Stimulated activated CD4-positive, alpha-beta T cell treated with anti-CD3 and anti-CD28 coated beads, Interleukin-1b, Interleukin-23, amount 100 ng/mL, for 1 hour (primary cell): ENCODE measurements at places on chromosomes 12 and 14.

DNA sequence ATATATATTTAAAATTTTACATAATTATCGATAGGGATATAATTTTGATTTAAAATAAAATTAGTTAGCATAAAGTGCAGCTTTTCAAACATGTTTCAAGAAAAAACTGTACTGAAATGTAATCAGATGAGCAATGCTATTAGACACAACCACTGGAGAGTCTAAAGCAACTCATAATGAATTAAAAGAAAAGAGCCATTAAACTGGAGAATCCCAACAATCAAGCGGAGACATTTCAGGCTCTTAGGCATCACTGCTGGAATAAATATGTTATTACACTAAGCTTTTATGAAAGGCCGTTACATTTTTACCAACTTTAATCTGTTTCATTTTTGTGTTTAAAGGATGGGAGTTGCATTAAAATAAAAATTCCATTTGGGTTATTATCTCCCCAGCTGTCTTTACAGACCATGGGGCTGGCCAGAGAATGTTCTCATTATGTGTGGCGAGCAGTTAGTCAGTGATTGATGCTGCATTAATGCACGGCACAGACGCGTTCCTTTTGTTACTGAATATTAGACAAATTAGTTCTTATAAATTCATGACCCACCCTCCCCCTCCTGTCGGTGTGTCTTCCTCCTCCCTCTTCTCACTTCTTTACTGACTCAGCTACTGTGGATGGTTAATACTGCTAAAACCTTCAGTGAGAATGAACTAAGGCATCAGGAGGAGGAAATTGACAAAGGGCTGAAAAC lies 156.8 kb downstream of the PDZRN4 start:
- DNase-seq = no peak

DNA sequence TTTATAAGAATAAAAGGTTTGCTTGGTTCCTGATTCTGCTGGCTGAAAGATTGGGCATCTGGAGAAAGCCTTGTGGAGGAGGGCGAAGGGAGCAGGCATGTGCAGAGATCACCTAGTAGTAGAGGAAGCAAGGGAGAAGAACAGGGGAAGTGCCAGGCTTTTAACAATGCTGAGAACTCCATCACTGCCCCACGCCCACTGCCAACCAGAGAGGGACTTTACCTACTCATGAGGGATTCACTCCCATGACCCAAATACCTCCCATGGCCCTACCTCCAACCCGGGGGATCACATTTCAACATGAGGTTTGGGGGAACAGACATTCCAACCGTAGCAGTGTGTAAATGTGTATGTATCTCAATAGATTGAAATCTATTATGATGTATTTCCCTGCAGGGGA lies 360.3 kb downstream of the GLT1D1 start:
- no peak for DNase-seq

DNA sequence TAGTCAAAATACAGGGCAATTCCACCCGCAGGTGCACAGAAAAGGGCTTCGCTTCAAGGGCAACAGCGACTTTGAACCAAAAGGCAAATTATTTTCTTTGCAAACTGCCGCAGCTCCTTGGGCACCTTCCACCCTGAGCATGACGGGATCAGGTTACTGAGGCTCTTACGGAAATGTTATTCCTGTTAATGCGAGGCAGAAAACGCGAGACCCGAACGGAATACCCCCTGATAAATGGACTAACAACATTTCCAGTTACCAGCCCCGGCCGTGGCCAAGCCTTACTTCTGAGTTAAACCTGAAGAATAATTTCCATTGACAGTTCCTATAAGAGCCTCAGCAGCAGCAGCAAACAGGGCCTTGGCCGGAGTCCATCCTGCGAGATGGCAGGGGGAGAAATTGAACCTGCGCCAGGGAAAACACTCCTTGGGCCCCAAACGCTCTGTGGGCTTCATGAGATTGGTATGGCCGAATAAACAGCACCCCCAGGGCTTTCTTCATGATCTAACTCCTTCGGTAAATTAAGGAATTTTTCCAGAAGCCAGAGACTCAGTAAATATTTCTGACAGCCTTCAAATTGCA lies 70.0 kb upstream of the DICER1 start:
- no peak for DNase-seq

DNA sequence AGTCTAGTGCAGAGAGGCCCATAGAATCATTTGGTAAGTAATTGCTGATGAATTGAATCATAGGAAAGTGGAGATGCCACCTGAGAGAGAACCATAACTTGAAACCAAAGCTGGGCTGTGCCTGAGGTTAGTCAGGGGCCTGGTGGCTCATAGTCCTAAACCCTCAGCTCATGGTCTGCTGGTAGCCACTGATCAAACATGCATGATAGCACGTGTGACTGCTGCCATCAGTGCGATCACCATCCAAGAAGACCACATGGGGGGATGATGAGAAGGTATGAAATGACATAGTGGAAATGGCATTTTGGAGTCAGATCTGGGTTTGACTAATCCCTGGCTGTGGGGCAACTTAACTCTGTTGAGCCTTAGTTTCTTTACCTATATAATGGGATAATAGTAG lies 190.5 kb downstream of the CACNA1C start:
- no peak for DNase-seq

DNA sequence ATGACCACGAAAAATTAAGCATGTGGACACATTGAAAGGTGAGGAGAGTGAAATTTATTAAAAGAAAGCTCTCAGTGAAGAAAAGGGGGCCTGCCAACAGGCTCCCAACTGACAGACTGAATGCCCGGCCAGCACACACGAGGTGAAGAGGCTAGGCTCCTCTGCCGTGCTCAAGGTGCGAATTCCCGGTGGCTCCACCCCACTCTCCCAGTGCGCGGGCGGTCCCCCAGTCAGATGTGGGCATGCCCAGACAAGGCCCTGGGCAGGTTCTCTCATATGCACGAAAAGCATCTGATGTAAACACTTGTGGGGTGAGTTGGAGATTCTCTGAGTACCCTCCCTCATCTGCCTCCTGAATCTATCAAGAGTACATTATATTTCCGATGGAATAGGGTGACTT lies 48.5 kb upstream of the OSBPL8 start:
- no peak for DNase-seq

GRCh38 chr14:83483063-83483462 lies 1949.4 kb upstream of the SEL1L start:
- no peak for DNase-seq

GRCh38 chr12:117342682-117343081 lies 18.7 kb downstream of the NOS1 start:
- no peak for DNase-seq

GRCh38 chr12:75954749-75955148 lies 76.8 kb downstream of the PHLDA1 start:
- DNase-seq = no peak

GRCh38 chr14:68526512-68527091 lies 266.3 kb downstream of the ZFP36L1 start:
- DNase-seq = no peak

- no peak for DNase-seq
Measured at GRCh38 chr12:7131502-7131866, 1.3 kb downstream of the CLSTN3 start.

GRCh38 chr14:61560323-61560722 lies 135.0 kb upstream of the HIF1A start:
- DNase-seq = no peak

GRCh38 chr14:91252871-91253794 lies 8.6 kb upstream of the GPR68 start:
- DNase-seq = no peak

GRCh38 chr14:105952826-105953225 lies 426.4 kb downstream of the TMEM121 start:
- DNase-seq = no peak

- DNase-seq = peak; percentile 36
Measured at GRCh38 chr12:642633-643474, 20.4 kb downstream of the NINJ2 start.

GRCh38 chr12:45409966-45410365 lies 194.1 kb downstream of the ANO6 start:
- DNase-seq = no peak

- no peak for DNase-seq
Measured at GRCh38 chr12:25518512-25518911, 34.6 kb downstream of the LMNTD1 start.

DNA sequence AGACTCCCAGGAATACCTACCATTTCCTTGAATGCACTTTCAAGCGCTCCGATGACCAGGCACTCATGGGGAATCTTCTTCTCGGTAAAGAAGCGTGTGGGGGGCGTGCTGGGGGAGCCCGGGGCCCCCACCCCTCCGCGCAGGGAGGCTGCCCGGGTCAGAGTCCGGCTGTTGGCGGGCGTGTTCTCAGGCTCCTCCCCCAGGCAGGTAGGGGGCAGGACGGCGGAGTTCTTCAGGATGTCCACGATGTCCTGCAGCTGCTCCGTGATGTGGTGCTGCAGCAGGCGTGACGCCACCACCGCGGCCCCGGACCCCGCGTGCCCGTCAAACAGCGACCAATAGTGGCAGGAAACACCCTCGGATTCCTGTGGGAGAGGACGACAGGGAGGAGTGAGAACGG lies 133.2 kb downstream of the PPM1H start:
- no peak for DNase-seq

DNA sequence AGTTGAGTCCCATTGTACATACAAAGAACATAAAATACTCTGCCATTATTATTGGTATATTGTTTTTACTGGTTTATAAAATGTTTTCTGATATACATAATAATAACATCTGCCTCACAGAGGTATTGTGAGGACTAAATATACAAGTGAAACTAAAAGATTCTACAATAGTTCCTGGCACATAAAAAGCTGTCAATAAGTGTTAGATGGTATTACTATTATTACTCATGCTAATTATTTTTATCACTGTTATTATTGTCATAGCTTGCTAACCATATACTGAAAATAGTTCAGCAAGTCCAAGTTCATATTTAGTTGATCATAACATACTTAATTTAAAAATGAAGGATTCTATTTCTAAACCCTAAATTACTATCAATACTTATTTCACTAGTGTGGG lies 34.4 kb downstream of the BTG1 start:
- no peak for DNase-seq

- DNase-seq = no peak
Measured at GRCh38 chr12:55065535-55065934, 45.8 kb downstream of the NEUROD4 start.

DNA sequence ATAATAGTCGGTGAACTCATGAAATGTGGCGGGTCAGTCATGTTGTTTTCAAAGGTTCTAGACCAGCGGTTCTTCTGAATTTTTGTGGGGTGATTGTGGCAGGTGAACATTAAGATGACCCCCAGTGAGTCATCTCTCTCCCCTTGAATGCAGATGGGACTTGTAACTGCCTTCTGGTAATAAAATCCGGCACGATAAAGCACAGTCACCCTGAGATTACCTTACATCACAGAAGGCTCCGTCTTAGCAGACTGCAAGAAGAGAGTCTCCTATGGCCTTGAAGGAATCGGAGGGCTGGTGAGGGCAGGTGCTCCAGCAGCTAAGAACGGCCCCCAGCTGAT lies 189.6 kb downstream of the FOXN3 start:
- no peak for DNase-seq

- no peak for DNase-seq
Measured at GRCh38 chr14:75989134-75989533, 3.6 kb downstream of the IFT43 start.

- DNase-seq = no peak
Measured at GRCh38 chr14:89616425-89616824, 199.4 kb upstream of the FOXN3 start.

DNA sequence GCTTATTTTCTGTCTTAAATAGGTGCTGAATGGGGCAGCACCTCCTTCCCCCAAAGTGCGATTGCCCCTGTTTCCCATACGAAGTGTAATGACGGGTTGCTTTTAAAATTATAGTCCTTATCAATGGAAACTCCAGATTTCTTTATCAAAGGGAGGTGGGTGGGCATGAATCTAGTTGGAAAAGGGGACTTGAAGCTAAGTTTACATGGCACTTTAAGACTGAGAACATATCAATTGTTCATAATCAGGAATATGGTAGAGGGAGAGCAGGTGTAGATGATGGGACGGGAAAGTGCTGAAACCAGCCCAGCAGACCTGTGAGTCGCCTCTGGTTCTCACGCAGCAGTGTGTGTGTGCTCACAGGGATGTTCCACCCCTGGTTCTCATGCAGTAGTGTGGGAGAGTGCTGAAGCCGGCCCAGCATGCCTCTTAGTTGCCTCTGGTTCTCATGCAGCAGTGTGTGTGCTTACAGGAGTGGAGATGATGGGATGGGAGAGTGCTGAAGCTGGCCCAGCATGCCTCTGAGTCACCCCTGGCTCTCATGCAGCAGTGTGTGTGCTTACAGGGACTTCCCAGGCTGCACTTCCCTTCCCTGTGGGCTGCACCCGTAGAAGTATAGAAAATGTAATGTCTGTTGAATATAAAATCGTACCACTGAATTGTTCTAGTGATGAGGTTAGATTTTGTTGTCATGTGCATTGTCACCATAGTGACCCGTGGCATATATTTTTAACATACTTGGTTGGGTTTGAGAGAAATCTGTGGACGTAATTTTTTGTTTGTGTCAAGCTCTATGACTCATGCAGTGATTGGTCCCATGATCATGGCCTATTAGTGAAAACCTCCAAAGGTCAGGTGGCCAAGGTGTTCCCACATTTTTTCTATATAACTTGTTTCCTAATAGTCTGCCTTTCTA lies 51.6 kb downstream of the GPATCH2L start:
- DNase-seq = no peak

- DNase-seq = no peak
Measured at GRCh38 chr14:64676410-64677008, 27.7 kb upstream of the PLEKHG3 start.

DNA sequence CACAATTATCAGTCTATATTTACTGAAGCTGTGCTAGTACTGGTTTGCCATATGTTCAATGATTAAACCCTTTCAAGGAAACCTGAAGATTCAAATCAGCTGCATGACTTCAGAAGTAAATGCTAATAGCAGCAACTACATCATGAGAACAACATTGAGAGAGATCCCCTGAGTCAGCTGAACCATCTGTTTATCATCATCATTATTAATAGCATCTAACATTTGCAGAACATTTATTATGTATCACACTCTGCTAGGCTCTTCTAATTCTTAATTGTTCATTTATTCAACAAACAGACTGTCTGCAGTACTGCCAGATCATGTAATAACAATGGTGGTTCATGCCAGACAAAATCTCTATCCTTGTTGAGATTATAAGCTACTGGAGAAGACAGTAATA lies 157.4 kb downstream of the KLHL28 start:
- DNase-seq = no peak

GRCh38 chr12:55385891-55386290 lies 14.4 kb upstream of the OR6C65 start:
- DNase-seq = no peak

- no peak for DNase-seq
Measured at GRCh38 chr12:65504417-65504816, 225.9 kb downstream of the MSRB3 start.

DNA sequence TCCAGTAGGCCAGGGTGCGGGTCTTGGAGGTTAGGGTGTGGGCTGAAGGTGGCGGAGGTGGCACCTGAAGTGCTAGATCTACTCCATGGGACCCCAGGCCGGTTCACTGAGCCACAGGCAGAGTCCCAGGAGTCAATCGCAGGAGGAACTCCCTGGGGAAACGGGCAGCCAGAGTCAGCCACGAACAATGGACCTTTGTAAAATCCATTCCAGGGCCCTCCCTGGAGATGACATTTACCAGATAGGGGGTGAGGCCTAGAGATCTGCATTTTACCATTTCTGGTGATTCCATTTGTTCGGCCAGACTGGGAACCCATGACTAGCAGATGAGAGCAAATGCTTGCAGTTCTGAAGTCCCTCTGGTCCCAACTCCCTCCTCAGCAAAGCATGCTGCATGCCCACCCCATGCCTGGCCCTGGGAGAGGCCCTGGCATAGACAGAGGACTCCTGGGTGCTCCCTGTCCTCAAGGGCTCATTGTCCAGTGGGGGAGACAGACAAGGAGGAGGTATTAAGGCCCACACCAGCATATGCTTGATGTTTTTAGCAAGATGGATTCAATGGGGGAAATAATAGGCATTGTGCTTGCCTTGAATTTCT lies 115.5 kb downstream of the EML1 start:
- no peak for DNase-seq
